ENCODE measurements at places on chromosomes 2 and 18. TPM values are rescaled to one million over a fixed set of nuclear protein-coding genes. Genes with fewer than 3 reads are reported as not detected.

Gene MAPK4
- not detected for total RNA-seq

Gene CYP1B1
- 184 TPM for total RNA-seq

Gene RBM44
- 0.58 TPM for total RNA-seq

Gene TCF23
- total RNA-seq: not detected

Gene COL4A3
- 0.17 TPM for total RNA-seq

Measured in smooth muscle cell of trachea (primary cell).